ENCODE measurements at places on chromosomes 3 and 15. TPM values are rescaled to one million over a fixed set of nuclear protein-coding genes. Genes with fewer than 3 reads are reported as not detected.

The LDHAL6B gene
- not detected for total RNA-seq

The COLQ gene
- total RNA-seq = 11.7 TPM

The NRG4 gene
- total RNA-seq = 17.3 TPM

The TMEM158 gene
- 12.9 TPM for total RNA-seq

The PLA2G4D gene
- total RNA-seq = 0.69 TPM

The GCNT3 gene
- not detected for total RNA-seq

The NTRK3 gene
- 133 TPM for total RNA-seq

- DNase-seq = no peak
These were observed 2.3 kb downstream of the IL5RA start for GRCh38 chr3:3107858-3108257.

DNA sequence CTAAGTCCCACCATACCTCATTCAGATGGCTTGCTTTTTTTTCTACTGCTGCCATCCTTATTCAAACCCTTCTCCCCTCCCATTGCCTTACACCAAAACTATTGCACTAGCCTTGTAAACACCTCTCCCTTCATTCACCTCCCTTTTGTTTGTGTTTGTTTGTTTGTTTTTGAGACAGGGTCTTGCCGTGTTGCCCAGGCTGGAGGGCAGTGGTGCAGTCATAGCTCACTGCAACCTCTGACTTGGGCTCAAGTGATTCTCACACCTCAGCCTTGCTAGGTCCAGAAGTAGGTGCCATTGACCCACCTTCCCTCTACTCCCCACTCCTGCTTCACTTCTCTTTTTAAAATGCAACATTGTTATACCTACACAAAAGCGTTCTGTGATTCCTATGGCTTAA, 3.0 kb upstream of the STAG1 start:
- no peak for DNase-seq

- no peak for DNase-seq
These were observed 332.4 kb upstream of the TLE3 start for GRCh38 chr15:70430069-70430468.

- DNase-seq = no peak
These were observed 5.9 kb downstream of the ATP8B4 start for GRCh38 chr15:50113187-50113505.

DNA sequence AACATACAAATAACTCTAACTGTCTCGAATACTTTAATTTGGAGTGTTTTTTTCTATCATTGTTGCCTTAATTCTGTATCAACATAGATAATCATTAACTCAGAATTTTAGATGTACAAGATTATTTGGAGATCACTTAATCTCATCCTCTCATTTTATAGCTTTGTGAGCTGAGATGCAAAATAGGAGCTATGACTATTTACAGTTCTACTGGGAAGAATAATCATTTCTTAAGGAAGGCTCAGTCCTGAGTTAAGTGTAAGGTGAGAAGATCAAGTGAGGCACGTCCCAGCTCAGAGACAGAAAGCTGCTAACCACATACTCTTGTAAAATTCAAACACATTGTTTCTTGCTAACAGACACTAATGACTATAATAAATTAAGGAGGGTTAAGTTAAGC, 66.2 kb downstream of the CCDC54 start:
- DNase-seq = no peak

DNA sequence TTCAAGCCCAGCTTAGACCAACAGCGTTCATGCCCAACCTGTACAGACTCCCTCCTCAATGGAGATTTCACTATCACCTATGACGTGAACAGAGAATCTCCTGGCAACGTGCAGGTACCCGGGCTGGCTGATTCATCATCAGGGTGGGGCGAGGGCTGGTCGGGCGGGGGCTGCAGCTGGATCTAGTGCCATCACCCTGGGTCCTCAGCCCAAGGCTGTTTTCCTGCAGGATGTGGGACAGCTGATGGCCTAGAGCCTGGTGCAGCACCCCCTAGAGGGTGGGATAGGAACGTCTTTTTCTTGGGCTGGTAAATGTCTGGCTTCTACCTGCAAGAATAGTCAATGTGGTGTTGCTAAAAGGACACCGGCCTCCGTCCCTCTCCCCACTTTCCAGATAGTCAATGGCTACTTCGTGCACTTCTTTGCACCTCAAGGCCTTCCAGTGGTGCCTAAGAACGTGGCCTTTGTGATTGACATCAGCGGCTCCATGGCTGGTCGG, 4.4 kb downstream of the ITIH3 start:
- DNase-seq = no peak

- no peak for DNase-seq
These were observed 243.2 kb upstream of the NR2F2 start for GRCh38 chr15:96087180-96087884.

GRCh38 chr15:48317221-48317620, 14.0 kb upstream of the DUT start:
- no peak for DNase-seq

Measured in dorsolateral prefrontal cortex (tissue), 122 donors.